Hypothalamus (tissue), 51 donors: ENCODE measurements at places on chromosomes 2 and 18.

DNA sequence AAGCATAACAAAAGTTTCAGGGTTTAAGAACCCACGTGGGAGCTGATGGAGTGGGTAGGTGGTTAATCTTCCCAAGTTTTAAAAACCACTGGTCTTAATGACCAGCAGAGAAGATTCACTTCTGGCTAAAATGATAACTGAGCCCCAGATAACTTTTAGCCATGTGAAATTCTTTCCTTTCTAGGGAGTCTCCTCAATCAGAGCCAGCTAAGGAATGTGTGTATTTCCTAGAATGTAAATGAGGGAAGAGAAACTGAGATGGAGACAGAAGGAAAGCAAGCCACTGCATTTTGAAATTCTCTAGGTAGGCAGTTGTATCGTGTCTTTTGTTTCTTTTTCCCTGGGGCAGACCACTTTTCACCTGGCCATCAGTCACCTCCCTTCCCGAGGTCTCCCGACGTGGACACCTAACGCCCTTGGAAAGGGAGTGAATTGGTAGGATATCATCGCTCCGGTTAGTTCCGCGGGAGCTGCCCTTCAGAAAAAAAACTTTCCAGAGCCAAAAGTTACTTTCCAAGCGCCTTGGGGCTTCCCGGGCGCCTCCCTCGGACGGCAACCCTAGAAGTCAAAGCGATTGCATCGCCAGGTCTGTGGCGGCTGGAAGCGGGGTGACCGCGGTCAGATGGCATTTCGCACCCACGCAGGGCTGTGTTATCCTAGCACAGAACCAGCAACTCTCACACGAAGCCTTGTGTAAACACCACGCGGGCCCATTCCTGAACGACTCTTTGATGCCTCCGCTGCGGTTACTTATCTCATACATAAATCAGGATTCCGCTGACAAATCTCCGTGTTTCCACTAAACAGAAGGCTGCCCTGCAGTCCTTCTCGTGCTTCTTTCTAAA, 1.3 kb downstream of the COLEC12 start:
- DNase-seq, result no peak

DNA sequence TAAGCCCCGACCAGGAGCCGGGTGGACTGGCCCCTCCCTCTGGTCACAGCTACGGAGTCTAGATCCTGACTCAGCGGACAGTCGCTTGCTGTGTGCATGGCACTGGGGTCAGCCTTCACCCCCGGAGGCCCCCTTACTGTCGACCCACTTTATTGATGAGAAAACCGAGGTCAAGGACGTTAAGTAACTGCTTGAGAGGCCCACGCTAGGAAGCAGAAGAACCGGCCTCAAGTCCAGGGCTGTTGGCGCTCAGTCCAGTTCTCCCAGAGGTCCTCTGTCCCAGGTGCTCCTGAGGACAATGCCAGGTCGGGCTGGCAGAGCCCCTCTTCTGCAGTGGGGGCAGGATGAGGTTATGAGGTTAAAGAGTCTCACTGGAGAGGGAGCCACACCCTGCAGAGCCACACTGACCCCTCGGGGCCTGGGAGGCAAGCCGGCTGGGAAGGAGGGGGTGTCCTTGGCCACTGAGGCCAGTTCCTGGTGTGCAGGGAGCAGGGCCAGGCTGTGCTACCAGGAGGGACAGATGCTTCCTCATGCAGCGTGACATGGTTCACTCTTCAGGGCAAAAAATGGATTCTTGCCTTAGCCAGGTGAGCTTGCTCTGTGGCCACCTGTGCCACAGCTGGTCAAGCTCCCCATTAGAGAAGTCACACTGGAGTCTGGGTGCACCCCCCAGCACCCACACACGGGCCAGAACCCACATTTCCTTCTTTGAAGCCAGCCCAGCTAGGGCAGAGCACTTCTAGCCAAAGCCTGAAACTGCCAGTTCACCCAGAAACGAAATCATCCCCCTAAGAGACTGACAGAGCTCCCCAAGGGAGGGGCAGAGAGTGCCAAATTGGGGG, 47.3 kb upstream of the HPCAL1 start:
- no peak for DNase-seq

DNA sequence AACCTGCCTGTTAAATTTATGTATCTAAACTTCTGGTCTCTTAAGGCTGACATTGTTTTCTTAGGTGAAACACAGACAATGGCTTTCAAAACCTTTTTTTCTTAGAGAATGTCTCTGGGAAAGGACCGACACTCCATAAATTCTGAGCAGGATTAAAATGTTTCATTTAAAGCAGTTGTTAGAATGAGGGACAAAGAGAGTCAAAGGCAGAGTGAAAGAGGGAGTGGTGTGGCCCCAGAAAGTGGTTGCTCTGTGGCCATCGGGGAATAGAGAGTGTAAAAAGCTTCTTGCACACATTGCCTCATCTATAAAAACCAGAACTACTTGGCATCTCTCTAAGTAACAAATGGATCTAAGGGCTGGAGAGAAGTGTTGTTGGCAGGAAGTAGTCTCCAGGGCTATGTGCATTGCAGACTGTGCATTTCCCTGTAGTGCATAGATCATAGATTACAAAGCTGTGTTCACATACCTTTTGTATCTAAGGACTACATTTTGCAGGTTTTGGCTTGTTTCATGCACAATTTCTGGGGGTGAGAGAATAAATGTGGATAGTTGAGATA, 3.6 kb downstream of the RPRM start:
- no peak for DNase-seq

GRCh38 chr2:178057179-178057680, 15.3 kb downstream of the PDE11A start:
- no peak for DNase-seq

DNA sequence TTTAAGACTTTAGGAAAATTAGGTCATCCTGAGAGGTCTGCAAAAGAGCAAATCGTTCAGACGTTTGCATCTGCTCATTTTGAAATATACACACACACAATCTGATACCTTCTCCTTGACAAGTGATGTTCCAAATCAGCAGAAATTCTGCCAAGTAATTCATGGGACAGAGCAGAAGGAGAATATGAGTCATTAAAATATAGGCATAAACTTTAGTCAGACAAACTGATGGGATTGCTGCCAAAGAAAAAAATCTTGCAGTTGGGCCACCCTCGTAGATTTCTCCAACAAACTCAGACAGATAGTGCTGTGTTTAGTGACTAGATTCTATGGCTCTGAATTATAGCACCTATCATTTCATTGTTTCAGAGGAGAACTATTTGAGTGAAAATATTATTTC, 336.3 kb downstream of the NYAP2 start:
- DNase-seq, result no peak

- DNase-seq, result no peak
Observed at GRCh38 chr2:241534701-241535375, 23.7 kb upstream of the BOK start.

DNA sequence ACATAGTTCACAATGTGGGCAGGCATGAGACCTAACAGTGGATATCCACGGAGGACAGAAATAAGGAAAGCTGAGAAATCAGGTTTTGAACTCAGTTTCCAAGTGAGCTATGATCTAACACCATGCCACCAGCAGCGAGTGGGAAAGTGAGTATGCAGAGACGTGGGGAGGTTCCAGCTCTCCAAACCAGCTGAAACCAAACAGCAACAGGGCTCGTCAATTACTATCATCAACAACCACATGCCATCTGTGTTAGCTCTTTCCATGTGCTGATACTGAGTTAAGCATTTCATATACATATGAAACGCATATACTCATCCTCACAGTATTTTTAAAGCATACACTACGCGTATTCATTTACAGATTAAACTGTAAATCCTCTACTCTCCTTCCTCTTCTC, 172.4 kb downstream of the ZNF516 start:
- no peak for DNase-seq

DNA sequence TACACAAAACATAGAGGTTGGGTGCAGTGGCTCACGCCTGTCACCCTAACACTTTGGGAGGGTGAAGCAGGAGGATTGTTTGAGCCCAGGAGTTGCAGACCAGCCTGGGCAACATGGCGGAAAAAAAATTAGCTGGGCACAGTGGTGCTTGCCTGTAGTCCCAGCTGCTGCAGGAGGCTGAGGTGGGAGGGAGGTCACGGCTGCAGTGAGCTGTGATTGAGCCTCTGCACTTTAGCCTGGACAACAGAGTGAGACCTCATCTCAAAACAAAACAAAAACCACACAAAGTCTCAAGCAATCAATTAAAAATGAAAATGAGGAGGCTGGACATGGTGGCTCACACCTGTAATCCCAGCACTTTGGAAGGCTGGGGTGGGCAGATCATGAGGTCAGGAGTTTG, 4.9 kb downstream of the NOP58 start:
- DNase-seq, result no peak

DNA sequence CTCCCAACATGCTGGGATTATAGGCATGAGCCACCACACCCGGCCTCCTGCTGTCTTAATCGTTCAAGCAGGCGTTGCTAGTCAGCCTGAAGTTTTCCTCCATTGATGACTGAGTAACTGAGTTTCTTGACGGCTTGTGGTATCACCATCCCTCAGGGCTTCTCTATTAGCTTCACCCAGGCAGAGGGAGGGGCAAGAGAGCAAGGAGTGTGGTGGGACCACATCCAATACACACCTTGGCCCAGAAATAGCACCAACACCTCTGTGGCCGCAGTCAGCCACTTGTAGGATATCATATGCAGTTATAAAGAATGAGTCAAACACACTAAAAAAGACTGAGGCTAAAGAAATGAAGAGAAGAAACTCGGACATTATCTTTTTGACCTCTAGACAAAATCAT, 1009.4 kb upstream of the CELF4 start:
- DNase-seq, result no peak

GRCh38 chr2:237359894-237360780, 53.8 kb downstream of the COL6A3 start:
- DNase-seq, result no peak

DNA sequence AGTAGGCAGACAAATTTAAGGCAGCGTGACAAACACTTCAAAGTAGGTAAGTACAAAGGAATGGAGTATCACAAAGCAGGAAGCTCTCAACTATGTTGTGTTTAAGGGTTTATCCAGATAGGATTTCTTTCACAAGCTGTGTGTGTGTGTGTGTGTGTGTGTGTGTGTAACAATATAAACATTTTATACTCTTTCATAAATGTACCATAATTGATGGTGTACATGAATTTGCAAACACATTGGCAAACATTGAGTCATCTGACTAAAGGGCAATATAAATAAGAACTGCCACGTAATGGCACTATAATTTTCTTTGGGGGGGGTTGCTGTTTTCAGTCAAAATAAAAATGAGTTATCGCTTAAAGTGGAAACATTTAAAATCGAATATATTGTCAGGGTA, 1004.4 kb upstream of the DDX18 start:
- DNase-seq, result no peak

- no peak for DNase-seq
Observed at GRCh38 chr2:13524492-13524891, 807.8 kb downstream of the TRIB2 start.

- DNase-seq, result no peak
Observed at GRCh38 chr2:215716956-215717355, 281.1 kb upstream of the FN1 start.

DNA sequence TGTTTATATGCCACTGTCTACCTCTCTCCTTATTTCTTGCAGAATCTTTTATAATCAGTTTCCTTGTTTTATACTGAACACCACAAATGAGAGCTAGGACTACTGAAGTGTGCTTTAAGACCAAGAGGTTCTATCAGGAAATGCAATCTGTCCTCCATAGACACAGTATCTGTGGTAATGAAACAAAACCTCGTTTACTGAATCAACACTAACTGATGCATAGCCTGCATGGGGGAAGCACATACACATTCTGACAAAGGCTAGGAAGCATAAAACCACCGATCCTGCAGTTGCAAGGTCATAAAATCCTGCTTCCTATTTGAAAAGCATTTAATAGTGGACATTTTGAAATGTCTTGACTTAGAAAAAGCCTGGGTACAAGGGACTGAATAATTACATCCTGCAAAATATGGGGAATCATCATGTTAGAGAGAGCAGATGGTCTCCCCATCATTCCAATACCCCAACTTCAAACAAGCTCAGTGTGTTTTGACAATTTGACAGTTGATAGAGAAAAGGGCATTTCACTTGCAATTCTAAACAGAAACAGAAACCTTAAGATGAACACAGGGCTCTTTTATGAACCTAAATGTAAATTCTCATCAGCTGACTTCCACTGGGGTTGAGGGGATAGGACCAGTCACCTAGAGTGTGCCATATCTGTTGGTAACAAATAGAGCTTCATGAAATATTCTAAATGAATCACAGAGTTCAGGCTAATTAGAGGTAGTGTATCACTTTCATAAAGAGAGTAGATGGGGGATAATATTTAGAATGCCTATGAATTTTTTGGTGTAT, 1845.6 kb upstream of the PIK3C3 start:
- DNase-seq, result no peak

DNA sequence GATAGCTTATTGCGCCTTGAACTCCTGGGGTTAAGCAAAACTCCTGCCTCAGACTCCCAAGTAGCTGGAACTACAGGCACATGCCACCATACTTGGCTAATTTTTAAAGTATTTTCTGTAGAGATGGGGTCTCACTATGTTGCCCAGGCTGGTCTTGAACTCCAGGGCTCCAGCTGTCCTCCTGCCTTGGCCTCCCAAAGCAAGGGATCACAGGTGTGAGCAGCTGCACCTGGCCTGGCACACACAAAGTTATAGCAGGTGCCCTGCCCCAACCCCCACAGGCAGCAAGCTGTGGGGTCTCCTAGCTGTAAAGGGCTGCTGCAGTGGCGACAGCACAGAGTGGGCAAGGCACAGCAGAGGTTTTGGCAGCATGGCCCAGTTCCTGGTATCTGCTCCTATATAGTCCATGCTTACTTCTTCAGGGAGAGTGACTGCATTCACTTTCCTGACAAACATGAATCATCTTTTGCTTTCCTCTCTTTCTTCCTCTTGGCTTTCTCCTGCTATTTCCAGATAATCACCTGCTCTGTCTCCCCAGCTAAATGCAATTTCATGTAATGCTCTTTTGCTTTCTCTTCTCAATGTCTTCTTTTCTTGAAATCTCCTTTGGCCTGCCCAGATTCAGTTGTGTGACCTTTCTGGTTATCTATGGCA, 27.3 kb upstream of the METAP1D start:
- DNase-seq, result no peak

- no peak for DNase-seq
Observed at GRCh38 chr2:36147670-36148390, 207.7 kb upstream of the CRIM1 start.
